ENCODE measurements at places on chromosomes 7 and 10.
A peak's percentile ranks its signal among the peaks of the same experiment; 100 is the strongest.

- H3K27me3 ChIP-seq, result peaks cover 40% of the 10 kb centered on the region
- no peaks in the 10 kb centered on the region for H3K36me3 ChIP-seq
- peak; percentile 14 for DNase-seq
- H3K27ac ChIP-seq, result no peak overlapping the region
- peaks cover 18% of the 10 kb centered on the region for H3K4me1 ChIP-seq
- peak overlapping the region; percentile 61 for H3K4me3 ChIP-seq
Observed at GRCh38 chr10:68560943-68561864, 1.1 kb downstream of the TET1 start.

DNA sequence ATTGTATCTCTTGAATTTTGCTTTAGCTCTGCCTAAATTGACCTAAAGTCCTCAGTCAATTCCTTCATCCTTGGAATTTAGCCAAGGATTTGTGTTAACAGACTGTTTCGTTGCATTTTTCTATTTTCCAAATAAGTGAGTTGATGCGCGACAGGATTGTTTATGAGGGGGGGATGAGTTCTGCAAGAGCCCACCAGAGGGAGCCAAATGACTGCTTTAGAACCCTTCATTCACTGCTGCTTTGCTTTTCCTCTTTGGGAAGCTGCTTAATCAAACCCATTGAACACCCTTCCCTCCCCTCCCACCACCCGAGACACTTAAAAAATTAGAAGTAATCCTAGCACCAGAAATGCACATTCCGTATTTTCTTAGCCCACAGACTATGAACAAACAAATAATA lies 33.7 kb upstream of the PTF1A start:
- peaks cover 23% of the 10 kb centered on the region for H3K27me3 ChIP-seq
- no peak overlapping the region for H3K4me3 ChIP-seq
- no peak overlapping the region for H3K27ac ChIP-seq
- no peaks in the 10 kb centered on the region for H3K36me3 ChIP-seq
- peak; percentile 44 for DNase-seq

DNA sequence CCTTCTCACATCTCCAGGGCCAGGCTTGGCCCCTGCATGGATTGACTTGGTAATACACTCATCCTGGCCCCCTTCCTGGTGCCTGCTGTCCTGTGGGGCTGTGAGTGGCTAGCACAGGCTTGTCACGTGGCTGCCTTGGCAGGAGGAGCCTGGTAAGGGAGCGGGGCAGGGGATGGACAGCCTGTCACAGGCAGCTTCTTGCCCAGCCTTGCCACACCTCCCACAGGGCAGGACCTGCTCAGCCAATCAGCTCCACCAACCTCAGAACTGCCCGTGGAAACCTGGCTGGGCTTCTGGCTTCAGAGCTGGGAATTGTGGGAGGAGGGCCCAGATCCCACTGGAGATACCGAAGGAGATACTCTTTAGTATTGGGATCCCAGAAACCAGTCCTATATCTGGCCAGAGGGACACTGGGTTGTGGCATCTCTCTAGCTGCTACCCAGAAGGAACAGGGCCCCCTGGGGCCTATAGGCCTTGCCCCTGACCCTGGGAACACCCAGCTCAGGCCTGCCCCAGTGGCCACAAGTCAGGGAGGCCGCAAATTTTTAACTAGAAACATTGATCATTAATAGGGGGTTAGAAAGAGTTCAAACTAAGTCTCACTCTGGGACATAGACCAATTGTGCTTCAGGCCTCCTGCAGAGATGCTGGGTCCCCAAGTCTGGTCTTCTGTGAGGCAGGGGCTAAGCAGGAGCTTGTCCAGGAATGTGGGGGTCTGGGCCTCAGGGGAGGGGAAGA lies at the start of gene HOGA1:
Gene HOGA1, plus strand, starts transcription at position 330 of the 738 bp plus-strand sequence. Its CDS starts 315 bp downstream, at position 645.
- no peak within 1 kb of the TSS for H3K4me3 ChIP-seq
- H3K4me1 ChIP-seq, result no peaks in the 10 kb centered on the region
- no peaks in the 10 kb centered on the region for H3K27me3 ChIP-seq
- H3K27ac ChIP-seq, result no peak within 1 kb of the TSS
- no peak for DNase-seq
- H3K36me3 ChIP-seq, result no peaks in the 10 kb centered on the region

DNA sequence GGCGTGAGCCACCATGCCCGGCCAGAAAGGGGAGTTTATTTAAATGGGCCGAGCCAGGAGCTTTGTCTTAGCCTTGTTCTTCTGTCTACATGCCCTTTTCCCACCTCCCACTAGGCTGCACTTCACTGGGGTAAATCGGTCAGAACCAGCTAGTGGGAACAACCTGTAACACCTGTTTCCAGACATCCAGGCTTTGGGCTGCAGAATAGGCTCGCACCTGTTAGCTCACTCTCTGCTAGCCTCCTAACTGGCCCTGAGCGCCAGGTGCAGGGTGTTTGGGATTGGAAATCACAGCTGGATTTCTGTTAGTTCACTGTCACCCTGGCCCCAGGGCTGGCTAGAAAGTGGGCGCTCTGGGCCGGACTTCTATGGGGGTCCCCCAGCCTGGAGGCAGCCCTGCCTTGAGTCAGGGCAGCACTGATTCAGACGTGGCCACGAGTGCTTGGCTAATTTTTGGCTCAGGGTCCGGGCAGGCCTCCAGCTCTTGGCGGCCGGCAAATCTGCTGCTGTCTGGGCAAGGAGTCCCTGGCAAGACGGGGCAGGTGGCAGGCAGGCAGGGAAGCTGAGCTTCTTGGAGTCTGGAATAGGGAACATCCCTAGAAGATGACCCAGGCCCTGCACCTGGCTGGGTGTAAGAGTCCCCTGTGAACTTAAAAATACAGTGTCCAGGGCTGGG lies 48.6 kb downstream of the GTF2IRD1 start:
- H3K27ac ChIP-seq, result no peak overlapping the region
- no peaks in the 10 kb centered on the region for H3K4me1 ChIP-seq
- H3K4me3 ChIP-seq, result no peak overlapping the region
- DNase-seq, result no peak

DNA sequence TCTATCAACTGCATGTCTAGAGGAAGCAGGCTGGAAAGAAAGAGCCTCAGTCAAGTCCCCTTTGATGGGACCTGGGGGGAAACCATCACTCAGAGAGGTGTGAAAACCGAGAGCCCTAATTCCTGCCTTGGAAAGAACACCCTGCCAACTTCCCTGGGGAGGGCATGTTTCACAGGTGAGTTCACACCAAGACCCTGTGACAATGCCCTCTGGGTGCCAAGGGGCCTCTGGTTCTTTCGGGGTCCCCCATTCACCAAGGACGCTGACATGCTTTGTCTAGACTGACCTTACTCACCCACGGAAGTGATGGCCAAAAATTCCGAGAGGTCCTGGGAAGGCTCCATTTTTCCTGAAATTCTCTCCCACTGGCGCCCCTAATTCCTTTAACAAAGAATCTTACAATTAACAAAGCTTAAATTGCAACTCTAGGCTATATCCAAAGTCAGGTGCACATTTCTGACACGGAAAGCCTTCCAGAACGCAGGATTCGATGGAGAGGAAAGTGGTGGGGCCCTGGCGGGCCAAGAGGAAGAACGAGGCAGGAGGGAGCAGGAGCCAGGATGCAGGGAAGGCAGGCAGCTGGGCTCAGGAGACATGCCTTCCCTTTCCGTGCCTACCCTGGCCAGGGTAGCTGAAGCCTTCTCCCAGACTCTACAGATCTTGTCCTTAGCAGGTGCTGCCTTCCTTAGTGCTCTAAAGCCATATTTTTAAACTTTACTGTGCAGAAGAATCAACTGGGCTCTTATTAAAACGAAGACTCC lies 23.7 kb downstream of the VSTM4 start:
- H3K4me1 ChIP-seq, result no peaks in the 10 kb centered on the region
- peaks cover 3% of the 10 kb centered on the region for H3K27me3 ChIP-seq
- H3K36me3 ChIP-seq, result no peaks in the 10 kb centered on the region
- H3K4me3 ChIP-seq, result no peak overlapping the region
- H3K27ac ChIP-seq, result no peak overlapping the region
- DNase-seq, result no peak

DNA sequence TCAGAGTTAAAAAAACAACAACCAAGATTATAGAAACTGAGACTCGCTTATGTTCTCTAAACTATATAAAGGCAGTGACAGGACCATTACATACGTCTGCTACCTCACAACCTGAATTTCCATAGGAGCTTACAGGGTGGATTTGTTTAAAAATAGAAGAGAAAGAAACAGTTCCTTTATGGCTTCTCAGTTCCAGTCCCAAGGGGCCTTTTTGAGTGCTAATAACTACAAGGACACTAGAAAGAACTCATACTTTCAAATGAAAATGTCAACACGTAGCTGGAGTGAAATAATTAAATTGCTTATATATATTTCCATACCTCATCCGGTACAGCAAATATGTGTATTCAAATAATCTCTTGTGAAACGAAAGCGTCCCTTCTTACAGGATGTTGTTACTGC lies 19.7 kb downstream of the TSPAN12 start:
- DNase-seq, result no peak
- no peaks in the 10 kb centered on the region for H3K4me1 ChIP-seq
- H3K36me3 ChIP-seq, result no peaks in the 10 kb centered on the region
- H3K27me3 ChIP-seq, result no peaks in the 10 kb centered on the region
- no peak overlapping the region for H3K27ac ChIP-seq

Data from activated CD4-positive, alpha-beta memory T cell treated with anti-CD3 and anti-CD28 coated beads for 36 hours (primary cell).